ENCODE measurements at places on chromosomes 4 and X.
A peak's percentile ranks its signal among the peaks of the same experiment; 100 is the strongest.

- DNase-seq = no peak
These were observed 186.3 kb upstream of the FGF13 start for GRCh38 chrX:138897621-138898492.

GRCh38 chr4:41429280-41429669, 108.7 kb upstream of the LIMCH1 start:
- DNase-seq = no peak

GRCh38 chrX:35675151-35675550, 123.0 kb upstream of the MAGEB16 start:
- DNase-seq = no peak

- no peak for DNase-seq
These were observed 219.1 kb downstream of the SHROOM3 start for GRCh38 chr4:76654084-76654483.

DNA sequence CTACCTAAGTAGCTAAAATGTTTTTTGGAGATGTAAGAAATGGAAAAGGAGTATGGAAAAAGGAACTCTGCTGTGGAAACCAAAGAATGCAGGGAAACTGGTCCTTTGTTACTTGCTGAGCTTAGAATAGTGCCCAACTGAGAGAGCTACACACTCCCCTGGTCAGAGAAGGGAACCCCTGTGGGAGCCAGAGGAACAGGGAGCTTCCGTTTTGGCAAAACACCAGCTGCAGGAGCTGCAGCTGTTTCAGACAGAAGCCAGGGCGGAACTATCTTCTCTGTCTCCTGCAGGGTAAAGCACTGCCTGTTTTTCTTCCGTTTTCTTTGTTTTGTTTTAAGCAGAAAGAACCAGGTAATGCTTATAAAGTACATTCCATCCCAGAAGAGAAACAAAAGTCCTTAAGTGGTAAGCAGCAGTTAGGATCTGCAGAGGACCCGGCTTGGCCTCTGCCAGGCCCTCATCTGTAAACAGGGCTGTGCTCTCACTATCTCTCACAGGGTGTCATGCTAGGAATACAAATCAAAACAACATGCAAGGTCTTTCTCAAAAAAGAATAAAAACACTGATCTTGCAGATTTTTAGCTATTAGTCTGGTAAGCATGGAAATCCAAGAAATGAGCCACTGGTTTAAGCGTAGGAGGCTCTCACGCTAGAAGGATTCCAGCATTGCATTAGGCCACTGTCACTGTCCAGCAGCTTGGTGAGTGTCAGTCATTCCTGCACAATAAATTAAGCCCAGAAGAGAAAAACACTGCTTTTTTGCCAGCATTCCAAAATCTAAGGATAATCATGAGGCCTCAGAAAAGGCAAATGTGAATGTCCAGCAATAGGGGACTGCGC, 76.1 kb downstream of the CHST7 start:
- DNase-seq = no peak

GRCh38 chr4:154132406-154132805, 343.5 kb upstream of the SFRP2 start:
- no peak for DNase-seq

GRCh38 chr4:4864940-4865704, 5.7 kb downstream of the MSX1 start:
- peak; percentile 51 for DNase-seq

GRCh38 chr4:5134620-5135019, 83.3 kb downstream of the STK32B start:
- DNase-seq = no peak

DNA sequence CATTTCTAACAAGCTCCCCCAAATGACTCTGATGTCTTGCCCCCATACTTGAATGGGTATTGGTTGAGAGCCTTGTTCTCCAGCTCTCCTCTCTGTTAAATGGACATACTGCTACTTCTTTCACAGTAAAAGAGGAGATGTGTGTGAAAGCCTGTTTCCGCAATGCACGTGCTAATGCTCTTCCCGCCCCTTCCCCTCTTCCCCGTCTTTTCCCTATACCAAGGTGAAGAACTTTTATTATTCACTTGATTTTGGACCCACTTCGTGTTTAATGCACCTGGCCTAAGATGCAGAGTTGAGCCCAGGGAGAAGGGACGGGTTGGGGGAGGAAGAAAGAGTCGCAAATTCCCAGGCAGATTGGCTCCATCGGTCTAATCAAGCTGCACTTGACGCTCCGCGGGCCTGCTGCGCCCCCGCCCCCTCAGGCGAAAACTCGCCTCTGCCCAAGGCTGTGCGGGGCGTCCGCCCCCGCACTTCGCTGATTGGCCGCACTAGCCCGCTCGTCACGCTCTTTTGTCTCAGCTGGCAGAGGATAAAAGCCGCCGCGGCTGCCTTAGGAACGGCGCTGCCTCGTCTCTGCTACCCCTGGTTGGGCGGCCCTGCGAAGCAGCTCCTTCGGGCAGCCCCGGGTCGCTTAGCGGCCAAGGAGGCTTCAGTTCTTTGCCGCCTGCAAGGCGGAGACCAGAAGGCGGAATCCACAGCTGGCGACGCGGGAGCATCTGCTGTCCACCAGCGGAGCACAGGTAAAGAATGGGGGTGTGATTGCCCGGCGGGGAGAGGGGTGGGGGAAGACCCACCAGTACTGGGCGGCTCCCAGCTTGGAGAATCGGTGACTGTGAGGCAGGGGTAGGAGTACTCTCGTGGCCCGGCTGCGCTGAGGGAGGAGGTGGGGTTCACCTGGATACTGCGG, at the start of gene ZCCHC12:
TSS of gene ZCCHC12 (plus strand) at position 562 of the 910 bp plus-strand sequence. CDS start 1,421 bp downstream, outside the sequence.
- peak; percentile 49 for DNase-seq

- no peak for DNase-seq
These were observed 65.0 kb downstream of the ATXN3L start for GRCh38 chrX:13254870-13255269.

DNA sequence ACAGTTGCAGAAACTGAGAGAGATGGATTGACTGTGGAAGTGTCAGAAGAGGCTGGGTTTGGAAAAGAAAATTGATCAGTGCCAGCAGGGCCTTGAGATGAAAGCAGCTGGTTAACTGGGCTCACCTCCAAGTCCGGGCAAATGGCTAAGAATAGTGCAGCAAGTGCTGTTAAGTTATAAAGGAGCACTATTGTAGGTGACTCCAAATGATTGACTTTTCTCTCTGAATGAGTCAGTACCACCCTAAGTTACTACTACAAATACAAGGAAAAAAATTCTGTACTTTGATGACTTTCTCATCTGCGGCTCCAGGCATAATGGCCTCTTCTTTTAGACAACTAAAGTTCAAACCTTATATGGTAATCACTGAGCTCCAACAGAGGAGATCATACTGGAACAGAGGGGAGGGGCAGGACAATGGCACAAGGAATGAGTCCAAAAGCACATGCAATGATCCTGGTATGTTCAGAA, 733.4 kb upstream of the INTU start:
- no peak for DNase-seq

DNA sequence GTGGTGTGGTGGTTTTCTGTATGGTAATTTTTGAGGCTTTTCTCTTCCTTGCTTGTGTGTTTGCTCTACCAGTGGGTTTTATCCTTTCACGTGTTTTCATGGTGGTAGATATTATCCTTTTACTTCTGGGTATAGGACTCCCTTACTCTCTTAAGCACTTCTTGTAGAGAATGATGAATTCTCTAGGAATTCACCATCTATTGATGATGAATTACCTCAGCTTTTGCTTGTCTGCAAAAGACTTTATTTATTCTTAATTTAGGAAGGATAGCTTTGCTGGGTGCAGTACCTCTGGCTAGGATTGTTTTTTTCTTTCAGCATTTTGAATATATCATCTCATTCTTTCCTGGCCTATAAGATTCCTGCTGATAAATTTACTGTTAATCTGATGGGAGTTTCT, 415.3 kb downstream of the PDGFC start:
- DNase-seq = no peak

DNA sequence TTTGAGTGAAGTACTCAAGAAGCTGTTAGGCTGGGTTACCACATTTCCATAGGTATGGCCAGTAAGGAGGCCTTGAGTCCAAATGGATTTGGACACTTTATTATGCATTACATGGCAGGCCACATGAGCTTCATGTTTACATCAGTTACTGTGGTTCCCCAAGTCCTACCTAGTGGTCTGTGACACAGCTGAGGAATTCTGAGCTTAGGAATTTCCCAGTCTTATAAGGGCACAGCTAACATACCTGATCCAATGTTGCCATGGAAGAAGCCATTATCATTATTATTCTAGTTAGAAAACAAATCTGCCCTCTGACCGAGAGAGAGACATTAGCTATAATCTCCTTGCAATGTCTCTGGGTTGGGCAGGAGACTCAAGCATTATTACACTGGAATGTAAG, 174.4 kb upstream of the NUDT10 start:
- no peak for DNase-seq

DNA sequence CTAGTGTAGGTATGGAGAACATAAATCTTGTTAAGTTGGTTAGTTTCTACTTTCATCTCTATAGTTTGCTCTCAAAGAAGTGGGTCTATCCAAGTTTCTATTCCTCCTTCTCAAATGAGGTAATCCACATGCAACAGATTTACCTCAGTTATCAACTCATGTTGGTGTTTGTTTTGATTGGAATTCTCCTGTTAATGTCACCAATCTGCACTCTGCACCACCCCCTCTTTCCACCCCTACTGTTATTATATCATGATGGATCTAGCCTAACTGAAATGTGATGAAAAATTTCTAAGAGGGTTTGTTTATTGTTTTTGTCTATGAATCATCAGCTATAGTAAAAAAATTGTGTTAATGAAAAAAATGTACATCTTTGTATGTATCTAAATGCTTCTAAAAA, 66.1 kb downstream of the AGTR2 start:
- no peak for DNase-seq

- DNase-seq = no peak
These were observed 951.1 kb downstream of the FAT4 start for GRCh38 chr4:126265888-126266287.

GRCh38 chr4:133550436-133550835, 401.3 kb downstream of the PCDH10 start:
- no peak for DNase-seq
